Cerebellar nuclear complex (tissue), 1 donor: ENCODE measurements at places on chromosomes 4 and X.

- no peak for DNase-seq
Measured at GRCh38 chrX:66008328-66008970, 31.4 kb downstream of the VSIG4 start.

GRCh38 chr4:157674699-157675098 is 454.2 kb downstream of the GRIA2 start:
- DNase-seq: no peak

DNA sequence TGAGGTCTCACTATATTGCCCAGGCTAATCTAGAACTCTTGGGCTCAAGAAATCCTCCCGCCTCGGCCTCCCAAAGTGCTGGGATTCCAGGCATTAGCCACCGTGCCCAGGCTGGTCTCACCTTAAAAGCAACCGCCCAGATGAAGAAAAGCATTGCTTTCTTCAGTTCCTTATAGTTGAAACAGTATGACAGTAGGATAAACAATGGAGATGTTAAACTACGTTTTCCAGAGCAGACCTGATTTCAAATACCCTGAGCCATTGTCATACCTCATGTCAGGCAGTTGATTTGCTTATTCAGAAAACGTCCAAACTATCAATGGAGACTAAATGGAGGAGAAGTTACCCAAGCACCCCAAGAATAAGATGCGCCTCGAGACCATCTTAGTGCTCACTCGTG is 26.3 kb upstream of the TMEM131L start:
- DNase-seq: no peak

DNA sequence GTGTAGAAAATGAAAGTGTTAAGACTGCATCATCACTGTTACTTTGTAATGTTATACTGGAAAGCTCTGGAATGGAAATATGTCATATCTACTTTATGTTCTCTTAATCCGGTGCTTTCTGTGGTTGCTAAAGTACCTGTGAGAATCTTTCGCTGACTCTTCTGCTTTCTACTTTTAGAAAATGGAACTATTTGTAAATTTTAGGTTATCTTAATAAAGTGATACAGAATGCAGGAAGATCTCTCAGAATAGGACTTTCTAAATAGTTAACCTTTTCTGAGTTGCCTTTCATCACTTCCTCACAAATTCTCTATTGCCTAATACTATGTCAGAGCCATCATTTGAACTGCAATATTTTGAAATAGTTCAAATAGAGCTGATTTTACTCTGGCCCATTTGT is 69.3 kb downstream of the BMP2K start:
- DNase-seq: no peak

GRCh38 chrX:66200855-66201795 is 37.1 kb downstream of the HEPH start:
- no peak for DNase-seq

DNA sequence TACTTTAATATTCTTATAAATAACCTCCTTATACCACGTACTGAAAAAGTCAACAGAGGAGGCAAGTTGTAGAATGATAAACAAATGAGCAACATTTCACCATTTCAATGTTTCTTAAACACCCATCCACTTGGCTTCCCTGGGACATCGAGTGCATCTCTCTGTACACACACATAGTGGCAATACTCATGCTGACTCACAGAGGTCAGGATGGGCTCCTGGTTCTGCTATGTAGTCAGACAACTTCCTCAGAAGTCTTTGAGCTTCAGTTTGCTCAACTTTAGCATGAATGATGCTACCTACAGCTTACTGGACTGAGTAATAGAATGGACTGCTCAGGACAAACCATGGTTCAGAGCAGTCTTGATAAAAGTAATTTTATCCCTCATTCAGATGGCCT is 56.9 kb downstream of the MAD2L1 start:
- DNase-seq: no peak

DNA sequence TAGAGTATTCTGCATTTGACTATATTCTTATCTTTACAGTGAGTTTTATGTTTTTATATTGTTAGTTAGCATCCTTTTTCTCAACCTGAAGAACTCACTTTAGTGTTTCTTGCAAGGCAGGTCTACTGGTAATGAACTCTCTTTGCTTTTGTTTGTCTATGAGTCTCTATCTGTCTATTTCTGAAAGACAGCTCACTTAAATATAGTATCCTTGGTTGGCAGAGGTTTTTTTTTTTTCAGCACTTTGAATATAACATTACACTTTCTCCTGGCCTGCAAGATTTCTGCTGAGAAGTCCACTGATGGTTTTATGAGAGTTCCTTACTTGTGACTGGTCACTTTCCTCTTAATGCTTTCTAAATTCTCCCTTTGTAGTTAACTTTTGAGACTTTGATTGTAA is 32.8 kb upstream of the C4orf54 start:
- DNase-seq: no peak

DNA sequence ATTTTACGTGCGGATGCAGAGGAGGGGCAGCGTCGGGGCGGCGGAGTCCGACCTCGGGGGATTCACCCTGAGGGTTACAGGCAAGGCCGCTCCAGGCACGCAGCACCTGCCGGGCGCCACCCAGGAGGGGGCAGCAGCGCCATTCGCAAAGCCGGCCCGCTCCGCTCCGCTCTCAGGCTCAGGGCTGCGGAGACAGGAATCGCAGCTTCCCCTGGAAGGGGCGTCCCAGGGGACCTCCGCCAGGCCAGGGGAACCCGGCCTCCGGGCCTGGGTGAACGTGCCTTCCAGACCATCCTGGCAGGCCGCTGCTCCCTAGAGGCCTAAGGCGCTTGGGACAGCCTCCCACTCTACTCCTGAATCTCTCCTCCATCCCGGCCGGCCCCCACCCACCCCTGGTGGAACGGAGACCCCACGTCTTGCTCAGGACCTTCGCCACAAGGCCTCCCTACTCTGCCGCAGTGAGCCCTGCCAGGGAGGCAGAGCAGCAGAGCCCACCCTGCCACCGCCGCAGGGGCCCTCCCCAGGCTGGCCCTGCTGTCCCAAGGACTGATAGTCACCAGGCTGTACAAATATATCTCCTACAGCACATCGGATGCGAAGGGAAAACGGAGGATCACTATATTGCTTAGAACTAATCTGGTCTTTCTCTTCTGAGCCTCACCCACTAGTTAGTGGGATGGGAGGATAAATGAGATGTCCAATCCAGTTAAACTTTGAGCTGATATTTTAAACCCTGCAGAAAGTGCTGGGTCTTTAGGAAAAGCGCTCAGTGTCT is 115.0 kb downstream of the SMIM20 start:
- DNase-seq: no peak

DNA sequence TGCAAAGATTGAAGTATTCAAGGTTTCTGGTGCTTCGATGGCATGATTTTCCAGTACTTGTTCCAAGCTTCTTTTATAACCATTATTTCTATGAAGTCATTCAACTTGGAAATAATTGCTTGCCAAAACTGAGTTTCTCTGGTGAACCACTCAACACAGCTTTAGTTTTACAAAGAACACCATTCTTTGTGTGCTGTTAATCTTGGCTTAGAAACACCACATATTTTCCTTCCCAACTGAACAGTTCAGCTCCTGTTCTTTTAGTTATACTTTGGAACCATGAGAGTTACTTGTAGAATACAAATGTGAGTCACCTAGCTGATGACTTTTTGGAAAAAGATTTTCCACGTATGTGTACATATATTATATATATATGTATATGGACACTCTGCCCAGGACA is 32.7 kb downstream of the TMEM47 start:
- DNase-seq: no peak

- no peak for DNase-seq
Measured at GRCh38 chrX:132961511-132961910, 3.1 kb upstream of the HS6ST2 start.

- DNase-seq: peak; percentile 11
Measured at GRCh38 chrX:125205133-125205917, 114.3 kb upstream of the TEX13C start.

DNA sequence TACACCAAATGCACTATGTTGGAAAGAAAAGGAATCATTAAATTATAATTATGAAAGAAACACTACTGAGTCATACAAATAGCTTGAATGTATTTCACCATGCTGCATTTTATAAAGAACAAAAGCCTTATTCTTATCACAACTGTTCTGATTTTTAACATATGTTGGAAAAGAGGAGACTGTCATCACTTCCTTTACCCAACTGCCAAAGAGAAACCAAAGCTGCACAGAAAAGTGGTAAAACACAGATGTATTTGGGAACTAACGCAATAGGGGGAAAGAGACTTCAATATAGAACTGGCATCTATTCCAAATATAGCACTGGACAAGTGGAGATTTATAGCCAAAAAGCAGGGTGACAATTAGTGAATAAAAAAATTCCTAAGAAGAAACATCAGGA is 181.0 kb downstream of the SPANXN3 start:
- DNase-seq: no peak

DNA sequence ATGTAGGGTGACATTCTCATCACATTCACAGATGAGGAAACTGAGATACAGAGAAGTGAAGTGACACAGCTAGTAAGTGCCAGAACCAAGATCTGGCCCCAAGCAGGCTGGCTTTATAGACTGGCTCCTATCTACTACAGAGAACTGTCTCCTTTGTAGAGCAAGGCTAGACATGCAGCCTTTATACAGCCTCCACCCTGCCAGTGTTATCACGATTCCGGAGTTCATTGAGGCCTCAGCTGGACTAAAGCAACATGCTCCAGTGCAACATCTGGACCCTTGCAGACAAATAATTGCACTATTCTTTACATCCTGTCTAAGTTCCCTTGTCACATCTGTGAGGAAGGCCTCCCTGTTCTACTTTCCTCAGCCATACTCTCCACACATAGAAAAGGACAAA is 58.0 kb upstream of the XIAP start:
- DNase-seq: no peak

DNA sequence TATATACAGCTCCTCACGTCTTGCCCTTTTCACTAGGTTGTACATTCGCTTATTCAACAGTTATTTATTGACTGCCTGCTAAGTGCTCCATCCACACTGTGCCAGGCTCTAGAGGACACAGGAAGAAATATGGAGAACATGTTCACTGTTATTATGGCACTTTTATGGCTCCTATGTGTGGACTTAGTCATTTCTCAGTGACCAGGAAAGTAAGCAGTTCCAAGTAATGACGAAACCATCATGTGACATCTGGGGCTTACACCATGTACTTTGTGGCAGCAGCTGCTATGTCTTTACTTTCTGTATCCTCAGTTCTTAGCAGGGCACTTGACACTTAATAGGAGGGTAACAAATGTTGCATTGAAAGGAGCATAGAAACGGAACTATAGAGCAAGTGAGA is 278.0 kb downstream of the ANK2 start:
- DNase-seq: no peak

GRCh38 chr4:13162886-13163285 is 321.3 kb downstream of the RAB28 start:
- no peak for DNase-seq

DNA sequence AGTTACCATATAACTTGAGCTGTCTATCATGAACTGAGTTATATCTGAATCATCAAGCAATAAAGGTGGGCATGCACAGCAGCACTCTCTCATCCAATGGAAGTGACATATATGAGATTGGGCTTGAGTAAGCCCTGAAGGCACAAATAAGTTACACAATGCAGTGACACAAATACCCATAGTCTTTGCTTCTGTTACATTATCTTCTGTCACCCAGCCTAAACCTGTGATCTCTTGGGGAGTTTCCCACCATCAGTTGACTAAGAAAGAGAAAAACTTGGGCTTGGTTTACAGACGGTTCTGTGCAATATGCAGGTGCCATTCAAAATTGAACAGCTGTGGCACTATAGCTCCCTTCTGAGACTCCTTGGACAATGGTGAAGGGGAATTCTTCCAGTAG is 138.8 kb upstream of the IL15 start:
- DNase-seq: no peak

- no peak for DNase-seq
Measured at GRCh38 chr4:79357365-79357764, 31.5 kb upstream of the NAA11 start.

GRCh38 chrX:45740291-45740690 is 539.6 kb upstream of the DIPK2B start:
- DNase-seq: no peak

DNA sequence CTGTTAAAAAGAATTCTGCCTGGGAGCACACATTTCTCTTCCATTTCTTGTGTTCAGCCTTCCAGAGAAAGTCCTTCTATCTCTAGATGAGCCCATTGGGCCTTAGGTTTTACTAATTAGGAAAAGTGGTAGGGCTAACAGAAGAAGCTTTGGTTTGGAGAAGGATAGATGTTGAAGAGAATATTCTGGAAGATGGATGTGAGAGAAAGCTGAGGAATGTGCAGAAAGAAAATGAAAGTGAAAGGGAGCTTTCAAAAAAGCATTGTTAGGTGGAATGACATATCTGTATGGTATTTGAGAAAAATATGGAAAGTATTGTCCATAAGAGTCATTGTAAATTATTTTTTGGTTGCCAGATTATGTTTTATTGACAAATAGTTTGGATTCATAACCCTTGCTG is 474.8 kb upstream of the SLIT2 start:
- no peak for DNase-seq

DNA sequence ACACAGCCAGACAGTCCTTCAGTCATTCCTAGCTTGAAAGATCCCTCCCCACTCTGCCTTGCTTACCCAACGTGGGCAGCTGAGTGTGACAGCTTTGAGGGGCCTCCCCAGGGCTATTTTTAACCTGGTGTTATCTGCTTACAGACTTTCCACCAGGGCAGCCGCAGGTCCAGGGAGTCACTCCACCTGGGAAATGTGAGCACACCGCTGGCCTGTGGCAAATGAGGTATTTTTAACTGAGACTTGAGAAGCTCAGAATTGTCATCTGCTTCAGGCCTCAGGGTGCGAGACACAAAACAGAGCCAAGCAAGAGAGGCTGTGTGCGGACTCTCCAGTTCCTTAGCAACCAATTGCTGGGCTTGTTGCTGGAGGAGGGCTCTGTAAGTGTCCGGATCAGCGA is 13.0 kb downstream of the CORIN start:
- DNase-seq: no peak

GRCh38 chr4:41006141-41006540 is 208.2 kb downstream of the APBB2 start:
- DNase-seq: no peak

GRCh38 chrX:105117621-105118020 is 102.9 kb downstream of the TEX13A start:
- DNase-seq: no peak

DNA sequence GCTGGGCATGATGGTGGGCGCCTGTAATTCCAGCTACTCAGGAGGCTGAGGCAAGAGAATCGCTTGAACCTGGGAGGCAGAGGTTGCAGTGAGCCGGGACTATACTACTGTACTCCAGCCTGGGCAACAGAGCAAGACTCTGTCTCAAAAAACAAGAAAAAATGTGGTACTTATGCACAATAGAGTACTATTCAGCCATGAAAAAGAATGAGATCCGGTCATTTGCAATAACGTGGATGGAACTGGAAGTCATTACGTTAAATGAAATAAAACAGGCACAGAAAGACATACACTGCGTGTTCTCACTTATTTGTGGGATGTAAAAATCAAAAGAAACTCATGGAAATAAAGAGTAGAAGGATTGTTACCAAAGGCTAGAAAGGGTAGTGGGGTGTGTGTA is 12.1 kb downstream of the RPGR start:
- DNase-seq: no peak

- DNase-seq: no peak
Measured at GRCh38 chr4:78939667-78940008, 400 bp upstream of the PAQR3 start.
